ENCODE measurements at places on chromosomes 4 and X. TPM values are rescaled to one million over a fixed set of nuclear protein-coding genes. Genes with fewer than 3 reads are reported as not detected.

Gene SYTL5
- total RNA-seq: 0.89 TPM

Gene LDB2
- 4.8 TPM for total RNA-seq

Gene SLC25A5
- 86.1 TPM for total RNA-seq

Gene APLN
- 1.2 TPM for total RNA-seq

Gene HMGB2
- 17.5 TPM for total RNA-seq

Gene AKAP14
- not detected for total RNA-seq

Gene DUSP9
- not detected for total RNA-seq

Gene FGB
- total RNA-seq: not detected

Gene RHOXF2
- total RNA-seq: not detected

Gene BEND4
- total RNA-seq: not detected

Gene P2RY10
- not detected for total RNA-seq

Gene SPANXC
- not detected for total RNA-seq

Gene HPF1
- total RNA-seq: 23.8 TPM

Gene NFKB1
- total RNA-seq: 57.9 TPM

Gene MAP7D3
- 15.7 TPM for total RNA-seq

Gene GLRA3
- not detected for total RNA-seq

Gene SPATA18
- total RNA-seq: 23.2 TPM

Gene CD38
- total RNA-seq: not detected

Gene SASH3
- total RNA-seq: not detected

Gene GUCY1A1
- 0.78 TPM for total RNA-seq

Gene KLB
- total RNA-seq: not detected

Gene BCOR
- total RNA-seq: 32.4 TPM

Gene KCNIP4
- not detected for total RNA-seq

Gene SSX1
- not detected for total RNA-seq

Gene STBD1
- 9.3 TPM for total RNA-seq

Gene POLN
- total RNA-seq: 5.3 TPM

Gene UCP1
- not detected for total RNA-seq

Gene ADH7
- not detected for total RNA-seq

Gene ZNF711
- 6.1 TPM for total RNA-seq
